ENCODE measurements at places on chromosomes 4 and X.
A peak's percentile ranks its signal among the peaks of the same experiment; 100 is the strongest.

DNA sequence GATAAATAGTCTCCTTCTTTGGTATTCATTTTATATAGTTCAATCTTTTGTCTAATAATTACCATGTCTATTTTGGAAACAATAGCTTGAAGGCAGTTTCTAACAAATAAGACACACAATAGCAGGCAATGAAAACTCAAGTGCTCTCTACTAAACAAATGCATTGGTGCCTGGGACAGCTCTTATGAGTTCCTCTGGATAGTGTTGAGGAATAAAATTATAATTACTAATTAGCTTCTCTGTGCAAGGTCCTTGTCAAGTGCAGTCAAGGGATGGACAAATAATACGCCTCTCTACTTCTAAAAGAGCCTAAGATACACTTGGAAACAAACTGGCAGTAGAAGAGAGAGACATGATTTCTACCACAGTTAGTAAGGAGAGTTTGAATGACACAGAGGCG is 229.0 kb upstream of the GLRA2 start:
- DNase-seq: no peak

DNA sequence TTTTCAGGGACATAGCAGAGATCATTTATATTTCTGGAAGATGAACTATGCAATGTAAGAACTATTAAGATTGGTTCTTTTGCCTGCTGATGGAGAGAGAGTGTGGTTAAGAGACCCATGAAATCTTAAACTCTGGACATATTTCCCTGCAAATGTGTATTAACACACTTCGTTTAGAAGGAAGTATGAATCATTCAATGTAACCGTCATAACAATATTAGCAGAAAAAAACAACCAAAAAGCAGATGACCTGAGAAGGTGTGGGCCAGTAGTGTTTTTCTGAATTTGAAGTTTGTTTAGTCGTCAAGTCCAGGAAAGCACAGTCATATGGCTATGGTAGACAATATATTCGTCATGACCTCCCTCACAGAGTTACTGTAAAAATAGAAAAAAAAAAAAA is 2.5 kb upstream of the TMPRSS11D start:
- DNase-seq: peak; percentile 79

GRCh38 chr4:106126062-106126461 is 189.9 kb downstream of the TBCK start:
- DNase-seq: no peak

- no peak for DNase-seq
These were observed 960.5 kb downstream of the RPA4 start for GRCh38 chrX:97844161-97844560.

DNA sequence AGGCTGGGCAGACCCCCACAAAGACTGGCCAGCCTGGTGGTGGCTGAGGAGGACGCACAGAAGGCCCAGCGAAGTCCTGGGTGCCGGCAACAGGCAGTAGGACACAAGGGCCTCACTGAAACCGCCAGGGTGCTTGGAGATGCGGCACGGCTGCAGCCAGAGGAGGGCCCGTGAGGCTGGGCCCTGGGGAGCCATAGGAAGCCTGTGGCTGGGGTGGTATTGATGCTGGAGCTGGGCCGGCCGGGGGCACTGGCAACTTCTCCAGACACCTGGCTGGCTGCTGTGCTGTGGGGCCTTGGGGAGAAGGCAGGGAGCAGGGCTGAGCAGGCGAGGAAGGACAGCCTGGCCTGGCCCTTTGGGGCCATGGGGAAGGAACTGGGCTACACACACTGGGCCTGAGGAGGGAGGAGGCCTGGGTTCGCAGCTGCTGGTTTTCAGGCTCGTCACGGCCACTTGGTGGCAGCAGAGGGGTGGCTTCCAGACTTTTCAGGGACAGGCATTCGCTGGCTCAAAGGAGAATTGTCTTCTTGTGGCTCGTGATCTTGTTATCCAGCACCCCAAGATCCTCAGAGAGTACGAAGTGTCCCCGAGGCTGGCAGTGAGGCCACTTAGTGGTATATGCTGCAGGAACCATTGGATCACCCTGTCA is 37.2 kb downstream of the ATP2B3 start:
- DNase-seq: peak; percentile 45

DNA sequence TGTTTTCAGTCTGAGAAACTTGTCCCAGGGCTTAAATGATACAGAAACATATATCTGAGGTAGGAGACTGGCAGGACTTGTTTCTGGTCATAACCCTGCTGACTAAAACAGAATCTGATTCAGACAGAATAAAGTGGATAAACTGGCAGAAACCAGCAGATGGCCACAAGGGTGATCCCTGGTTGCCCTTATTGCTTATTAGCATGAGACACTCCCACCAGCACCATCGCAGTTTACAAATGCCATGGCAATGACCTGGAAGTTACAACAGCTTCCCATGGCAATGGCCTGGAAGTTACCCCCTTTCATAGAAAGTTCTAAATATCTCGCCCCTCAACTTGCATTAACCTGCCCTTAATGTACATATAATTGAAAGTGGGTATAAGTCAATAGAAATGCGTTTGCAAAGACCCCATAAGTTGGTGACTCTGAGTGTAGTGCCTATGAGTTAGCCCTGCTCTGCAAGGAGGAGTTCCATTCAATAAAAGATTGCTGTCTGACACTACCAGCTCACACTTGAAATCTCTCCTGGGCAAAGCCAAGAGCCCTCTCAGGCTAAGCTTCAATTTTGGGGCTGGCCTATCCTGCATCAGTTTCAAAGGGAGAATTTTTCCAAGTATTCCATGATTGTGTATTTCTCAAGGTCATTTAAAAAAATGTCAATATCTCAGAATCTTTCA is 52.9 kb upstream of the PAGE5 start:
- no peak for DNase-seq

- no peak for DNase-seq
These were observed 30.6 kb downstream of the USP46 start for GRCh38 chr4:52628543-52628942.

- peak; percentile 77 for DNase-seq
These were observed 1.4 kb upstream of the ZNF185 start for GRCh38 chrX:152896450-152896849.

DNA sequence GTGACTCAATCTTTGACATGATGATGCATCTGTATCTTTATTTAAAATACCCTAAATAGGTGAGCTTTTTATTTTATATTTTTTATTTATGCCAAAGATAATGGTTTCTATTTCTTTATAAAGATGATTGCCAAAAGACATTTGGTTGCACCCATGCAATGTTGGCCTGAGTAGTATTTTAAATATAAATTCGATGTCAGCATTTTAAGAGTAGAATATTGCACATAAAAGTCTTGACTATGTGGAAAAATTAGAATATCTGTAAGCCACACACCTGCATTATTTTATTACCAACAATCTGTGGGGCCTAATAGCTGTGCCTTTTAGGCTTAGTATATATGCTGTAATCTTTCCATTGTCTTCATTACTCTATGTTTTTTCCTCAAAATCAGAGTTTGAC is 91.4 kb downstream of the CPXCR1 start:
- no peak for DNase-seq

GRCh38 chrX:38804682-38805431 is 3.6 kb downstream of the MID1IP1 start:
- peak; percentile 14 for DNase-seq

DNA sequence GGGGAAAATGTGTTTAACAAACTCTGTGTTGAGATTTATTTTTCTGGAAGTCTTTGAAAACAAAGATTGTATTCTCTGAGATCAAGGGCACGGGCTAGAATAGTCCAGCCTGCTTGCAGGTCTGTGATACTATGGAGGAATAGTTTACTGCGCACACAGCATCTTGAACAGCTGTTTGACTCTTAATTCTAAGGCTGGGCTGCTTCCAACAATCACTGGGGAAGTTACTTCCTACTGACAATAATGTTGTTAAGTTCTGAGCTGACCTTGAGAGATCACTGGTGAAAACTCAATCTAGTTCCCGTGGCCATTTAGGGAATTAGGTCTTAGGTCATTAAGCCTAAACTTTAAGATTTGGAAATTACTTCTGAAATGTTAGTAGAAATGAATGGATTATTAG is 416.1 kb upstream of the FTHL17 start:
- no peak for DNase-seq

DNA sequence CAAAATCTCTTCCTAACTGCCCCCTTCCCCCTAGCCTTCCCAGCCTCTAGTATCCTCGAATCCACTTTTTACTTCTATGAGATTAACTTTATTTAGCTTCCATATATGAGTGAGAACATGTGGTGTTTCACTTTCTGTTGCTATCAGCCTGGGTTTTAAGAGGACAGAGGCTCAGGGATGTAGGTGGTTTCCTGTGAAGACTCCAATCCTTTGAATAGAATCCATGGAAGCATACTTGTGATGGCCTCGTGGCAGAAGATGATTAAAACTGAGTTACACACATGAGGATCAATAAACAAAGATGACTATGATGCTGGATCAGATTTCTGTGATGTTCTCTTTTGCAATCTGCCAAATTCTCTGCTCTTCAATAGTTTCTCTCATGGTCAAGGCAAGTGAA is 29.8 kb downstream of the CD99L2 start:
- no peak for DNase-seq

DNA sequence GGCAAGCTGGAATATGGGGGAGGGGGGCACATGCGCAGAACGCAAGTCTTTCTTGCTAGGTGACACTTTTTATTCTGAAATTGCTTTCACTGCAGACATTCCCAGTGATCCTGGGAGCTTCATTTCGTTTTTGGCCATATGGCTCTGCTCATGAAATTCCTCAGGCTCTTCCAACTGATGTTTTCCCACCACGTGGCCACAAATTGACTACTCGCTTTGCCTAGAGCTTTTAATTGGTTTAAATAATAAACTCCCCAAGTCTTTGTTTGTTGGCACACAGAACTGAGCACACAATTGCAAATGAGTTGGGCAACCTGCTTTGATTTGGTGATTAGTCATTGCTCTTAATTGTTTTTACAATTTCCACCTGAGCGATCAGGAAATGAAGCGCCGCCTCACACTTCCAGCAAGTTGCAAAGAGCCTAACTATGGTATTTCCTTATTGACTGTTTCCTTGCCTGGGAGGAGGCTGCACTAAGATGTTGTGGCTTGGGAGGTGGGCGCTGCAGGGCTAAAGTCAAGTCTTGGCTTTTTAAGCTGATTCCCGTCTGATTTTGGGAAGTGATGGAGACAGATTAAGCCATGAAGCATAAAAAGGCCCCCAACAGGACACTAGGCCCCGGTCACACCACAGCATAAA is 282.5 kb downstream of the ZIC3 start:
- no peak for DNase-seq

DNA sequence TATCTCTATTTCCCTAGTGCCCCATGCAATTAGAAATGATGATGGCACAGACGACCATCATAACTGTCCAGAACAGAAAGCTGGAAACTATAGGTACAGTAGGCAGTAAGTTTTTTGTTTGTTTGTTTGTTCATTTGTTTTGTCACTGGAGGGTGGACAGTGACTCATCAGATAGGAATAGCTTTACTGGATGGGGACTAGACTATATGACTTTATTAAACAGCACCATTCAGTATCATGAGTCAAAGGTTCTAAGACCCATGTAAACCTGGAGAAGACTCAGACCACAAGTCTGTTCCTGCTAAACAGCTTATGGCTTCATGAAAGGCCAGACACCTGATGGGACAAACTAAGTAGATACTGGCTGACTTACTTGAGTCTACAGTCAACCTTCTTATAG is 38.4 kb downstream of the PLAC1 start:
- peak; percentile 33 for DNase-seq

GRCh38 chr4:80204433-80205011 is 7.2 kb downstream of the PRDM8 start:
- no peak for DNase-seq

DNA sequence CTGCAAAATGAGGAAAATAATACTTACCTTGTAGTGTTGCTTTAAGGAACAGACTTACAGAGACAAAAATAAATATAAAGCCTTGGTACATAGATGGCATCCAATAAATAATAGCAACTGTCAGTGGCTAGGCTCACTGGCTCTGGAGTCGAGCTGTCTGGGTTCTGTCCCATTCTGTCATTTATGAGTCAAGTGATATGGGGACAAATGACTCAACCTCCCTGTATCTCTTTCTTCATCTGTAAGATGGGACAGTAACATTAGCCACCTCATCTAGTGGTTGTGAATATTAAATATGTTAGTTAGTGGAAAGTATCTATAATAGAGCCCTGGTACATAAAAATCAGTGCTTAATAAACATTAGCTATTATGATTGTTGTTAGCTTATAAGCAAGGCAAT is 16.7 kb upstream of the GATB start:
- no peak for DNase-seq

GRCh38 chrX:65508851-65509250 is 25.7 kb downstream of the LAS1L start:
- DNase-seq: no peak

- DNase-seq: peak; percentile 8
These were observed 43.3 kb downstream of the SHROOM4 start for GRCh38 chrX:50770702-50771101.

DNA sequence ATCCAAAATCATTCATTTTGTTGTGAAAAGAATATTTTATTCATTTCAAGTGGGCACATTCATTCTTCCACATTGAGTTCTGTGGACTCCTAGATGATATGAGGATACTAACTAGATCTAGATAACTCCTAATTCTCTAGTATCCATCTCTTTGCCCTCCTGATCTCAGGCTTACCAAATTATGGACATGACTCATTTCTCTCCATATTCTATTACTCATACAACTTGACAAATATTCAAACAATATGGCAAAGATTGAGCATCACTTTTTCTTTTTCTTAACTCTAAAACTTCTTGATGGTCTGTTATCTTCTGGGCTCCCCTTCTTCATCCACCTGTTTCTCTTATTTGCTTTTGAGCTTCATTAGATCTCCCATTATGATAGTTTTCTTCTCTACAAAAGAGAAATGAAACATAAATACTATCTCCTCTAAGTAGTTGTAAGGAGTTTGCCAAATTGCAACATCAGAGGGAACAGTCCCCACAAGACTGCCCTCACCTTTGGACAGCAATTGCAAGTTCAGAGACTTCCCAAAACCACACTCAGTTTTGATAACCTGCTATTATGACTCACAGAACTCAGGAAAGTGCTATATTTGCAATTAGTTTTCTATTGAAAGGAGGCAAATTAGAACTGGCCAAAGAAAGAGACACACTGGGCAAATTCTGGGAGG is 422.9 kb downstream of the SPRY1 start:
- DNase-seq: no peak

Data from kidney capillary endothelial cell (primary cell).